ENCODE measurements at places on chromosomes 2 and 18.

GRCh38 chr2:240832205-240832727 lies 12.2 kb upstream of the KIF1A start:
- peak; percentile 94 for DNase-seq

GRCh38 chr18:8890957-8891464 lies 185.7 kb downstream of the MTCL1 start:
- DNase-seq: no peak

DNA sequence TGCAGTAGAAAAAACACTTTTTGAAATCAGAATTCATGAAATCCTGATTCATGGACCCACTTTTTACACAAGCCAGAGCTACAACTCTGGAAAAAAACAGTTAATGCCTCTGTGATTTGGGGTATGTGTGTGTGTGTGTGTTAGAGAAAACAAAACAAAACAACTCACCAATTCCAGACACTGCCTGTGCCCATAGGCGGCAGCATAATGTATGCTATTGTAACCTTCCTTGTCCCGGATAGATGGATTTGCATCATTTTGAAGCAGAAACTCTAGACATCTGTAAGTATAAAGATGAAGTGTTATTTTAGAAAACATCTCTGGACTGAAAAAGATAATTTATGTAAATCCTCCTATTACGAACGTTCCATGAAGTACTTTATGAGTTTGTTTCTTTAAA lies 152.0 kb upstream of the PGAP1 start:
- no peak for DNase-seq

GRCh38 chr2:226423498-226423960 lies 376.1 kb downstream of the IRS1 start:
- peak; percentile 12 for DNase-seq

GRCh38 chr2:19839438-19839837 lies 62.3 kb downstream of the TTC32 start:
- DNase-seq: no peak

DNA sequence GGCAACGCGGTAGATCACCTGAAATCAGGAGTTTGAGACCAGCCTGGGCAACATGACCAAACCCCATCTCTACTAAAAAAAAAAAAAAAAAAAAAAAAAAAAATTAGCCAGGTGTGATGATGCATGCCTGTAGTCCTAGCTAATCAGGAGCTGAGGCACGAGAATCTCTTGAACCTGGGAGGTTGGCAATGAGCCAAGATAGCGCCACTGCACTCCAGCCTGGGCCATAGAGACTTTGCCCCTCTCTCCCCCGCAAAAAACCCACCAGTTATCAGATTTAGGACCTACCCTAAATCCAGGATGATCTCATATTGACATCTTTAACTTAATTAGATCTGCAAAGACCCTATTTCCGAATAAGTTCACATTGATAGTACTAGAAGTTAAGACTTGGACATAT lies 29.2 kb upstream of the LDAH start:
- no peak for DNase-seq

DNA sequence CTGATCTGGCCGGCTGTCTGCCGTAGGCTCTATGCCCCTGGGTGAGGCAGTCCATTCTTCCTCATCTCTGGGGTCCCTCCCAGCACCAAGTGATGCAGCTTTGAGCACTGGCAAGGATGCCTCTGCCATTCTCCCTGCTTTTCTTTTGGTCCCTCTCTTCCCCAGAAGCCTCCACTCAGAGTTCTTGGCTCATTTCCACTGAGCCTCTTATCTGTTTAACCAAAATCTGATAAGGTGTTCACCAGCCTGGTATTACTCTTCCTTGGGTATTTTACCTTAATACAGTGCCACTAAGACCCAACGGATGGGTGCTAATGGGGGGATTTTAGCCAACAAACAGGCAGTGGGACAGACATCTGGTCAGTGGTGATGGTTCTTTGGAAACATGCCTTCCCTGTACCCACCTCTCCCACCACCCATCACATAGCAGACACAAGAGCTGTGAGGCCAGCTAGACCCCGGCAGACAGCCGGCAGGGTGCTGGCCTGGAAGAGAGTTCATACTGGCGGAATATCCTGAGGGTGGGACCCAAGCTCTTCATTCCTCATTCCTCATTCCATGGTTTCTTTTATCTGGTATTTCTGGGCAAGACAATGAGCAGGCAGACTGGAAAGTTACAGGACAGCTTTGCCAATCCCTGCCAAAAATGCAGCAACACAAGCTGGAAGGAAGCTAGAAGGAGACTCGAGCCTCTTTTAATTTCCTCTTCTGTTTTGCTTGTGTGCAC lies 34.6 kb downstream of the ZBTB7C start:
- no peak for DNase-seq

- no peak for DNase-seq
Measured at GRCh38 chr18:66632756-66633155, 28.9 kb upstream of the CDH19 start.

- no peak for DNase-seq
Measured at GRCh38 chr18:62809900-62810299, 94.6 kb downstream of the PHLPP1 start.

DNA sequence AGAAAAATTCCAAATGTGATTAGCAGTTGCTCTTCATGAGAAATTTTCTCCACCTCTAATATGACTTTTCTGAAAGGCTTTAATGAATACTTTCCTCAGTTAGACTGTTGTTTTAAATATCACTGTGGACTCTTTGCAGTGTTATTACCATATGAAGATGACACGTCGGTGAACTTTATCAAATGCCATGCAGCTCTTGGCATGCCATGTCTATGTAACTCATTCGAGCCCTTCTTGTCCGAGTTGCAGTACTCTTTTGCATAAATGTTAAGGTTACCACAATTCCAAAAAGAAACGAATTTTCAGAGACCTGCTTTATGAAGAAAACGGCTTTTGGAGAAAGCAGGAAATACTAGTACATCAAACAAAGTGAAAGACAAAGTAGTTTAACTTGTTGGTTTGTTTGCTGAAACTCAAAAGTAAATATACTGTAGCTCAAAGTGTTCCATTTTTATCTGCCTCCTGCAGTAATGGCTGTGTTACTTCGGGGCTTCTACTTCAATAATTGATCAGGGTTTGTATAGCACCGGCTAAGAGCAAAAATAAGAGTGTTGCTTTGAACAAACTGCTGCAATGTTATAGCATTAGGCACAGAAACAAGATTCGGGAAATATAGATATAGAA lies 204.1 kb downstream of the ARHGAP15 start:
- DNase-seq: no peak

DNA sequence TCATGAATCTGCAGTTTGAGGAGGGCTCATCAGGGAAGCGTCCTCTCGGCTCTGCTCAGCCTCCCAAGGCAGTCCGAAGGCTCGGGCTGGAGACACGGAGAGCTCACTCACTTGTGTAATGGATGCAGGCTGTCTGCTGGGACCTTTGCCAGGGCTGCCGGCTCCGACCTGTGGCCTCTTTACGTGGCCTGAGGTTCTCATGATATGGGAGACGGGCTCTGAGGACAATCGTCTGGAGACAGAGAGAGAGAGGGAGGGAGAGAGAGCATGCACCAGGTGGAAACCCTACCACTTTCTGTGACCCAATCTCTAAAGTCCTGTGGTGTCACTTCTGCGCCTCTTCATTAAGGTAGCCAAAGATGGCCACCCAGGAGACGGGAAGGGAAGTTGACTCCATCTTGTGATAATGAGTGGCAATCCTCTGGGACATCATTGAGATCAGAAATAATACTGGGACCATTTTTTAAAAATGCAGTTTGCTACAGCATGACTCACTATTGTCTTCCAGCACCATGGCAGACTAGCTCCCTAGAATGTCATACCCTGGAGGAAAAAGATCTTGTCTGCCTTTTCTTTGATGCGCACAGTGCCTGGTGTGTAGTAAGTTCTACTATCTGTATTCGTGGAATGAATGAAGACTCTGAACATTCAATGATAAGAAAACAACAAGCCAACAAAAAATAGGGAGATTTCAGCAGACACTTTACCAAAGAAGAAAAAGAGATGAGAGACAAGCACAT lies 60.2 kb downstream of the CD8B2 start:
- no peak for DNase-seq

- DNase-seq: no peak
Measured at GRCh38 chr2:191299010-191299409, 53.8 kb downstream of the MYO1B start.

DNA sequence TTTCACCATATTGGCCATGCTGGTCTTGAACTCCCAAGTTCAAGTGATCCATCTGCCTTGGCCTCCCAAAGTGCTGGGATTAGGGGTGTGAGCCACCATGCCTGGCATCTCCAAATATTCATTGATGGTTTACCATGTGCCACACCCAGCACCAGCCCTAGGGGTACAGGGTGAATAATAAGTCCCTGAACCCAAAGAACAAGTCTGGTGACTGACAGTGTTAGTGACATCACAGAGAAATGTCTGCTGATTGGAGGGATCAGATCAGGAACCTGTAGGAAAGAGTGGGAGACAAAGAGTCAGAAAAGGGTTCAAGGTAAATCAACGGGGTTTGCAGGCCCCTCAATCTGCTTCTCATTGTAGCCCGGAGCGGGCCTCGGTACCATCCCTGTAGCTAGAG lies 118.4 kb upstream of the NABP1 start:
- no peak for DNase-seq

GRCh38 chr2:120174963-120175581 lies 48.1 kb downstream of the TMEM185B start:
- no peak for DNase-seq

GRCh38 chr2:167575276-167575675 lies 672.1 kb downstream of the STK39 start:
- no peak for DNase-seq

DNA sequence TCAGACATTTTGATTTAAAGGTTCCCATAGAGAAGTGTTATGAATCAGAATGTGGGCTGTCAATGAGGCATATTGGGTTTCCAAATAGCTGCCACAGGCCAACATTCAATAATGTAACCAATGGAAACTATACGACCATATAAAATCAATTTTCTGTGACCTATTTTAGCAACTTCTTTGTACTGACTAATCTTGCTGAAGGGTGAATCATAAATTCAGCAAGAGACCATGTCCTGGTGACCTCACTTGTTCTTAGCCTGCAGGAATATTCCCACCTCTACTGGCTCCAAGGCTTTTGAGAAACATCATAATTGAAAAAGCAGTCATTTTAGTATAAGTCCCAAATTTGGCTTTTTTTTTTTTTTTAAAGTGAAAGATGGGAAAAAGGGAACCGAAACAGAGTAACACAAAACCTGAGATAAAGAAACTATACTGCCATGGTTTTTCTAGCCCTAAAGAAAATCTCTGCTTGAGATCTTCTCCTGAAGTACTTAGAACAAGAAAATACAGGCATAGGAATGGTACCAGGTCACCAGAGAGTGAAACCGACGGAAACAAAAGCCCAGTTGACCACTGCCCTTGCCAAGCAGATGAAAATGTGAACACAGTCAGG lies 32.1 kb downstream of the PLEKHM3 start:
- no peak for DNase-seq

DNA sequence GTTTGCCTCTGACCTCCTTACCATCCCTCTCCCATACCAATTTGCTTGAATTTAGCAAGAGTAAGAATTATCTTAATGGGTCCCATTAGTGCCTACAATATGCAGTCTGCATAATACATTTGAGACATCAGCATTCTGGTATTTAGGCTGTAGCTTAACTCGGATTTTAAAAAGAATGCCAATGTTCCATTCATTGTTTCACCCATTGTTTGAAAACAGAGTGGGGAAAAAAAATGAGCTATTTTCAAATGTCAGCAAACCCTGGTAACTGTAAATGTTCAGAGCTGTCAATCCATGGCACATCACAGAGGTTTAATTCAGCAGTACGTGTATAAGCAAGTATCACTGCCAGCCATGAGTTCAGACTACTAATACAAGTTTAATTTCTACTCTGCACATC lies 61.9 kb upstream of the TSPYL6 start:
- DNase-seq: no peak

All from activated CD4-positive, alpha-beta T cell treated with anti-CD3 and anti-CD28 coated beads, Interleukin-2, amount 50 U/mL, for 24 hours (primary cell).